ENCODE measurements at places on chromosomes 11 and 22.

GRCh38 chr11:93145390-93145915, 52.3 kb downstream of the SLC36A4 start:
- H3K4me3 ChIP-seq: no peak overlapping the region
- H3K4me1 ChIP-seq: peaks cover 11% of the 10 kb centered on the region
- DNase-seq: no peak
- no peak overlapping the region for H3K27ac ChIP-seq
- H3K36me3 ChIP-seq: no peaks in the 10 kb centered on the region

DNA sequence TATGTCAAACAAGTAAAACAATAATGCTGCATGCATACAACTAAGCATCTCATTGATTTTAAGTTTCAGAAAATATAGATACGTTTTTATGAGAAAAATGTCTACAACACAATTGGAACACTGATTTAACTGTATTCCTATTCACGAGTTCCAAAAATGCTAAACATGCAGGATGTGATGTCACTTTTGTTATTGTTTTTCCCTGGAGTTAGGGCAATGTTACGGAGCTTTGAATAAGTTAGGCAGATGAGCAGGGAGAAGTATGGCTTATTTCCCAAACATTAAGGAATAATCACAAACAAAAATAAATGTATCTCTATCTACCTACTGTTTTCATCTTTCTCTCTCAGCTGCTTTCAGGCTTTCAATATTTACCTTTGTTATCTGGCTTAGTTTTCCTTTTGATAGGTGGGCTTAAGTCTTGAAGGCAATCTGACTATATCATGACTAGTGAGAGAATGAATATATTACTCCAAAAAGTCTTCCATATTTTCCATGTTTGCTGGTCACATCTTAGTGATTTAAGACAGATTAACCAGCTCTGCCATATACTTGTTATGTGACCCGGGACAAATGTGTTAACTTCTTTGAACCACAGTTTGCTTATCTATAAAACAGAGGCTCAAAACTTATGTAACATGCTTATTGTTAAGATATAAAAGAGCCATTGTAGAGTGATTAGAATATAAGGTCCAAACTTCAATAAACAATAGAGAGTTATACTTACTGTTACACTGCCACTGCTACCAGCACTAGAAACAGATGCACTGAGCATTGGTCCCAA, 854.4 kb upstream of the CCDC90B start:
- H3K36me3 ChIP-seq: no peaks in the 10 kb centered on the region
- no peak for DNase-seq
- no peak overlapping the region for H3K27ac ChIP-seq
- no peak overlapping the region for H3K4me3 ChIP-seq
- H3K4me1 ChIP-seq: no peaks in the 10 kb centered on the region

GRCh38 chr11:59822989-59823566, 12.5 kb upstream of the MRPL16 start:
- H3K27ac ChIP-seq: no peak overlapping the region
- no peak overlapping the region for H3K4me3 ChIP-seq
- no peaks in the 10 kb centered on the region for H3K36me3 ChIP-seq
- DNase-seq: no peak
- H3K4me1 ChIP-seq: peaks cover 15% of the 10 kb centered on the region

GRCh38 chr11:44826922-44827643, 100.3 kb downstream of the TSPAN18 start:
- no peaks in the 10 kb centered on the region for H3K4me1 ChIP-seq
- H3K27ac ChIP-seq: no peak overlapping the region
- DNase-seq: no peak
- peaks cover 4% of the 10 kb centered on the region for H3K27me3 ChIP-seq
- H3K36me3 ChIP-seq: no peaks in the 10 kb centered on the region
- no peak overlapping the region for H3K4me3 ChIP-seq

GRCh38 chr22:24099071-24099470, 82.2 kb upstream of the SUSD2 start:
- DNase-seq: no peak
- H3K27ac ChIP-seq: no peak overlapping the region
- no peaks in the 10 kb centered on the region for H3K27me3 ChIP-seq
- H3K36me3 ChIP-seq: peaks cover 67% of the 10 kb centered on the region
- H3K4me3 ChIP-seq: no peak overlapping the region
- H3K4me1 ChIP-seq: peaks cover 3% of the 10 kb centered on the region

DNA sequence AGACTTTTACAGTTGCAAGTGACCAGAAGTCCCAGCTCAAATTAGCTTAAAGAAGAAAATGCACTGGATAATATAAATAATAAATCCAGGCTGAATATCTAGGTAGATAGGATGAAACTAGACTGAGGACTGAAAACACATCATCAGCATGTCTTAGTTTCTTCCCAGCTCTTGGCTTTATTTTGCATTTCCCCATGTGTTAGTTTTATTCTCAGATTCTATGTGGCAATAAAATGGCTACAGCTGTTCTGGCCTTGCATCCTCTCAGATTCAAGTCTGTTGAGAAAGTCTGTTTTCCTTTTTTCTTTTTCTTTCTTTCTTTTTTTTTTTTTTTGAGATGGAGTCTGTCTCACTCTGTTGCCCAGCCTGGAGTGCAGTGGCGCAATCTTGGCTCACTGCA, 22.6 kb upstream of the CAT start:
- DNase-seq: no peak
- H3K27me3 ChIP-seq: peaks cover 24% of the 10 kb centered on the region
- H3K4me3 ChIP-seq: no peak overlapping the region
- no peak overlapping the region for H3K27ac ChIP-seq

GRCh38 chr11:96033599-96033998, 109.7 kb upstream of the MTMR2 start:
- peaks cover 3% of the 10 kb centered on the region for H3K36me3 ChIP-seq
- H3K27ac ChIP-seq: no peak overlapping the region
- no peak overlapping the region for H3K4me3 ChIP-seq
- DNase-seq: no peak

DNA sequence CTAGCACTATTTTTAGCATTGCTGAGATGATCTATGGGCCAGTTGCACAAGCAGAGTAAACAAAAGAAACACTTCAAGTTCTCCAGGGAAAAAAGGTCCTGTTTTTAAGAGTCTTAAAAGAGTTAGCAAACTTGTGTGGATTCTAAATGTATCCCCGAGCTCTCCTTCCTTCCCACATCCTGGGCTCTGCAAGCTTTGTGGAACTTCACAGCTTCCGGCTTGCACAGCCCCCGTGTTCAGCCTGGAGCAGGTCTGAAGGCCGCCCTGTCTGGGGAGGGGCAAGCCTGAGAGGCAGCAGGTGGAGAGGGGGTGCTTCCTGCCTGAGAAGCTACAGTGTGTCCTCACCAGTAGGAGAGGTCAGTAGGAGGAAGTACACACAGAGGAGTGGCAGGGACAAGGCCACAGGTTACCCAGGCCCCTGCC, 35.1 kb upstream of the SUSD2 start:
- peaks cover 26% of the 10 kb centered on the region for H3K36me3 ChIP-seq
- H3K4me3 ChIP-seq: no peak overlapping the region
- DNase-seq: no peak
- H3K4me1 ChIP-seq: peaks cover 31% of the 10 kb centered on the region

- no peaks in the 10 kb centered on the region for H3K27me3 ChIP-seq
- no peak for DNase-seq
- no peaks in the 10 kb centered on the region for H3K36me3 ChIP-seq
- no peak overlapping the region for H3K4me3 ChIP-seq
- no peak overlapping the region for H3K27ac ChIP-seq
- H3K4me1 ChIP-seq: no peaks in the 10 kb centered on the region
These were observed 33.0 kb downstream of the GNB1L start for GRCh38 chr22:19821523-19822300.

DNA sequence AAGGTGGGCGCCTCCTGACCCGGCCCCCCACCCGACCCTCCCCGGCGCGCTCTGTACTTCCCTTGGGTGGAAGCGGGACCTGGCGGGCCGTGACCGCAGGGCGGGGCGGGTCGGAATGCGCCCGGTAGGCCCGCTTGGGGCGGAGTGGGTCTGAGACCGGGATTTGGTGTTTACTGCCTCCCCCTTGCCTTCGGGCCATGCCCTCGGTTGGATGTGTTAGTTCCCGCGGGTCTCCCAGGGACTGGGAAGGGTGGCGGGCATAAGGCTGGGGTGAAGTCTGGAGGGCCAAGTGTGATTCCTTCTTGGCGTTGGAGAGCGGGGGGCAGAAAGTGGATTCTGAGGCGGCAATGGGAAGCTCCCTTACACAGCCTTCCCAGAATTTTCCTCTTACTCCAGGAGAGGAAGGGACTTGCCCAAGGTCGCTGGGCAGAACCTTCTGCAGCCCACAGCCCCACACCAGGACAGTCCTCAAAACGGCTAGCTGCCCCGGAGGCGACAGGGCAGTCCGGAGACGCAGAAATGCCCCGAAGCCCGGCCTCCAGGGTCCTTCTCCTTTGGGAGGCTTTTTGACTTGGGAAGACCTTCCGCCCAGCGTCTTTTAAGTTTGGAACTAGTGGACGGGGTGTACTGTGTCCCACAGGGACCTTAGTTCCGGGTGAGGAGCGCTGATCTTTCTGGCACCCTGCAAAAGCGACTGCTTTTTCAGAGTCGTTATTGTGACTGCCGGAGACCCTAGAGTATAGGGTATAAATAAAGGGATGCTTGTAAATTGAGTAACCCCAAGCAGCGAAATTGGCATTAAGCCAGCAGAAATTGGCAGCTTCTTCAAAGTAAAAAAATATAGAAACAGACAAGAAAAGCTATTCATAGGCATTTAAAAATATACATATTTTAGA, 647 bp downstream of the SWAP70 start:
- H3K27ac ChIP-seq: no peak overlapping the region
- peaks cover 18% of the 10 kb centered on the region for H3K4me1 ChIP-seq
- H3K4me3 ChIP-seq: peak overlapping the region; percentile 86
- DNase-seq: no peak
- H3K36me3 ChIP-seq: peaks cover 17% of the 10 kb centered on the region

DNA sequence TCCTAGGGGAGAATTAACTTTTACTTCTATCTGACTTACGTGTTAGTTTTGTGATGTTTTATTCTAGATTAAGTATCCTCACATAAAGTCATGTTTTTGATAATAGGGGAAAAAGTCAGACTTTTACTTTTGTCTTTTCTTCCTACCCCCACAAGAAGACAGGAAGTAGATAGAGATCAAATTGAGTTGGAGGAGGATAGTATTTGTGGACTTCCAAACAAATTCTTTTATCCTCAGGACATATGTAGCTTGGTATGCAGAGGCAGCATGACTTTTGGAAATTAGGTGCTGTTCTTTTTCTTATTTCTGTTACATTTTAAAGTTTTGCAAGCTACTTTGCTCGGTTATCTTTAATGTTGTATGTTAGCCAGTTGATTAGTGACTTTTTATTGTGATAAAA, 61.4 kb downstream of the MTMR3 start:
- no peak for DNase-seq
- no peaks in the 10 kb centered on the region for H3K36me3 ChIP-seq
- H3K4me1 ChIP-seq: peaks cover 12% of the 10 kb centered on the region
- H3K27ac ChIP-seq: no peak overlapping the region
- H3K27me3 ChIP-seq: peaks cover 1% of the 10 kb centered on the region
- no peak overlapping the region for H3K4me3 ChIP-seq

DNA sequence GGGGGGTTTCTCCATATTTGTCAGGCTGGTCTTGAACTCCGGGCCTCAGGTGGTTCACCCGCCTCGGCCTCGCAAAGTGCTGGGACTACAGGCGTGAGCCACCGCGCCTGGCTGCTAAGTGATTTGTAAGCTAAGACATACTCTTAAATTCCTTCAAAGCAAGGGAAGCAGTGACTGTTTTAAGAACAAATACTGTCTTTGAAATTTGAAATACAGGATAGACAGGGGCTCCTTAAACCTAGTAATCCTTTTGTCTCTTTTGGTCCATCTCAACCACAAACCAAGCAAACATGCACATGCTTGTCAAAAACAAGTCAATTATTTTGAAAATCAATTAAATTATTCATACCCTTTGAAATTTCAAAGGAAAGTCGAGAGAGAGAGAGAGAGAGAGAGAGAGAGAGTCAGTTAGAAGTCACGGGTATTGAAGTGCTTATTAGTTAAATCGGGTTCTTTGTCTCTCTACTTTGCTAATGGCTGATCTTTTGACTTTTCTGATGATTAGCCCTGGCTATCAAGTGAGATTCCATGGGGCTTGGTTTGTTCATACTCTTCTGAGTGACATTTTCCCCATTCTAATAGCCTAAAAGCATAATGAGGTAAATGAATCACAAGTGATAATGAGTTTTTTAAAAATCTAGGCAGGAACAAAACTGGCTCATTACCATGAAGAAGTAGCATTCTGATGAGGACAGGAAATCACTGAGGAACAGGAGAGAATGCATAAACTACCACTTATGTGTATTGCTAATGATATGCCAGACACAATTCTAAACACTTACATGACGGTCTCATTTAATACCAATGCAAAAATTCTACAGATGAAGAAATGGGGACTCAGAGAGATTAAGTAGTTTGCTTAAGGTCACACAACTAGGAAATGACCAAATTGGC, 48.0 kb downstream of the MCHR1 start:
- peak overlapping the region; percentile 66 for H3K27ac ChIP-seq
- no peaks in the 10 kb centered on the region for H3K27me3 ChIP-seq
- peaks cover 34% of the 10 kb centered on the region for H3K4me1 ChIP-seq
- H3K4me3 ChIP-seq: peak overlapping the region; percentile 23
- no peak for DNase-seq

DNA sequence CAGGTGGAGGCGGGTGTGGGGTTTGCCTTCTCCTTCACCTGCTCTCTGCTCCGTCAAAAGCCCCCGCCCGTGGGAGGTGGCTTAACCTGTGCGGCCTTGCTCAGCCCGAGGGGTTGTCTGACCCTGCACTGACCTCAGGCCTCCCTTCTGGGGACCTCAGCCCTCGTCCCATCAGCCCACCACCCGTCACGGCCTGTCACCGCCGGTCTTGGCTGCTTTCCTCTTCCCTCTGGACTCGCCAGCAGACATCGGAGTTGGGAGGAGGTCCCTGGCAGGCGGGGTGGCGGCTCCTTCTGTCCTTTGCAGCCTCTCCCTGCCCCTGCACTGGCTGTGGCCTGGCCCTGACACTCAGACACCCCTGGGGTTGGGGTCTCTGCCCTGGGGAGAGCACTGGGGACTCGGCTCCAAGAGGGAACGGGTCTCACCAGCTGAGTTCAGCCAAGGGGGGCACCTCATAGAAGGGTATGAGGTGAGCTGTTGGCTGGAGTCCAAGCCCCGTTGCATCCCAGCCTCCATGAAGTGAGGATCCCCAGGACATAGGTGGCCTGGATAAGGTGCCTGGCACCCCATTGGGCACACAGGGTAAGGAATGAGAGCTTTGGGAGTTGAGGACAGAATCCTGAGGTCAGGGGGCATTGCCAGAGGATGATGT, 999.6 kb downstream of the BRD1 start:
- H3K4me1 ChIP-seq: no peaks in the 10 kb centered on the region
- H3K27me3 ChIP-seq: no peaks in the 10 kb centered on the region
- no peaks in the 10 kb centered on the region for H3K36me3 ChIP-seq
- DNase-seq: no peak
- no peak overlapping the region for H3K27ac ChIP-seq
- no peak overlapping the region for H3K4me3 ChIP-seq

- no peaks in the 10 kb centered on the region for H3K27me3 ChIP-seq
- no peak for DNase-seq
- H3K36me3 ChIP-seq: peaks cover 10% of the 10 kb centered on the region
- H3K4me1 ChIP-seq: no peaks in the 10 kb centered on the region
- no peak overlapping the region for H3K27ac ChIP-seq
These were observed 85.4 kb downstream of the ATXN10 start for GRCh38 chr22:45757068-45757467.
